Stimulated activated CD8-positive, alpha-beta memory T cell treated with anti-CD3 and anti-CD28 coated beads, Interleukin-7, amount 100 ng/mL, for 1 hour (primary cell): ENCODE measurements at places on chromosomes 1 and 21.

GRCh38 chr1:208189183-208189582, 55.0 kb downstream of the PLXNA2 start:
- no peak for DNase-seq

GRCh38 chr1:54400329-54400728, 5.9 kb downstream of the SSBP3 start:
- no peak for DNase-seq

DNA sequence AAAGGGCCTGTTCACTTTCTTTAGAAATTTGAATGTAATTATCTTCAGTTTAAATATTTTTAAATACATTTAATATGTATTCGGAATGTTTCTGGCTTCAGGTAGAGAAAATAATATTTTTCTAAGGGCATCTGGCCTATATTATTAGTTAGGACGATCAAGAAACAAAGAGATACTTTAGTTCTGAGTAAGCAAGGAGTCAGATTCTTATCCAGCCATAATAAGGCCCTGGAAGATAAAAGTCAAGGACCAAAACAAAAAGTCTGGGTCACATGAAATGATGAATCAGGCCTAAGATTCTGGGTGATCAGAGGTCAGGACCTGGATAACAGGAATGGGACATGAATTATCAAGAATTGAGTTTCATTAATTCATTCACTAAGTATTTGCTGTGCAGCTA, 6.3 kb downstream of the PHC2 start:
- DNase-seq, result no peak

GRCh38 chr1:174877208-174877673, 122.5 kb upstream of the CACYBP start:
- no peak for DNase-seq

GRCh38 chr1:193448682-193449461, 262.5 kb upstream of the B3GALT2 start:
- DNase-seq, result no peak
